SJCRH30 (cell line): ENCODE measurements at places on chromosomes 12 and 14. TPM values are rescaled to one million over a fixed set of nuclear protein-coding genes. Genes with fewer than 3 reads are reported as not detected.

DNA sequence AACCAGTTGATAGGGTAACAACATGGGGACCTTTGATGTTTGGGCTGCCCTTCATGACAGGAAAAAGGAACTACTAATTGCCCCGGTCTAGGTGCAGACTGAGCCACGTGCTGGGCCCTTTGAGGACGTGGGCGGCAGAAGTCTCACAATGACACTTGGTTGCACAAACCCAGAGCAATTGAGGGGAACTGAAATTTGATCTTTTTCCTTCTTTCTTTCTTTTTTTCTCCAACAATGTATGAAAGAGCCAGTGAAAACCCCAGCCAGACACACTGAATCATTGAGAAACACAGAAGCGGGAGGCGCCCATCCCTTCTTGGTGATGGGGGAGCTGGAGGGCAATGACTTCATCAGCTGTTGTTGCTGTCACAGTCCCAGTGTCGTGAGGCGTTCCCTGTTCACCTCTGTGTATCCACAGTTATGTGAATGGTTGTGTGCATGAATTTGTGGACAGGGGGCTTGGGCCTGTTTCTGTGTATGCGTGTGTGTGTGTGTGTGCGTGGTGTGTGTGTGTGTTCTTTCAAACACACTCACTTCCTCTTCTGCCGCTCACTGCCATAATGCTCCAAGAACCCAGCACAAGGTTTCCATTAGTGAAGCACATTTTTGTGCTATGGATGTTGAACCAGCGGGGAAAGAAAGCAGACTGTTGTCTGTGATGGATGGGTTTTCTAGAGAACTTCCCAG is 137.5 kb upstream of the CCND2 start:
- peak; percentile 84 for DNase-seq

DNA sequence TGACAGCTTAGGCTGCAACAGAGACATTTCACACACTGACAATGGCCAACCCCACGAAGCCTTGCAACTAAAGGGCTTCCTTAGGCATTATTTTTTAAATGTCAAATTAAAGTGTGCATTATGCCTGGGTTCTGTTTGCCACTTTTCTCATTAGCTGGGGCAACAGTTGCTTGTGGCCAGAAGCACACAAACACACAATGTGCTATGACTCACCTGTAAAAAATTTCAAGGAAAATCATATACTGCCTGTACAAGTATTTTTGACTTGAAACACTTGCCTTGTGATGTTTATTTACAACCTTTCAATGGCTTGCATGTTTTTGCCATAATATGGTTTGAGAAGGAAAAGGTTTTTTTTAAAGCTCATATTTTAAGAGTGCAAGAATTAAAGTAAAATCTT is 1.9 kb downstream of the NTN4 start:
- DNase-seq: peak; percentile 11

GRCh38 chr12:82438356-82438755 is 80.0 kb downstream of the METTL25 start:
- no peak for DNase-seq

The PDE3A gene
- total RNA-seq: 3.5 and 4.0 TPM in 2 replicates

The OR6C2 gene
- total RNA-seq: not detected in 2 replicates

The FAM181A gene
- total RNA-seq: not detected in 2 replicates

DNA sequence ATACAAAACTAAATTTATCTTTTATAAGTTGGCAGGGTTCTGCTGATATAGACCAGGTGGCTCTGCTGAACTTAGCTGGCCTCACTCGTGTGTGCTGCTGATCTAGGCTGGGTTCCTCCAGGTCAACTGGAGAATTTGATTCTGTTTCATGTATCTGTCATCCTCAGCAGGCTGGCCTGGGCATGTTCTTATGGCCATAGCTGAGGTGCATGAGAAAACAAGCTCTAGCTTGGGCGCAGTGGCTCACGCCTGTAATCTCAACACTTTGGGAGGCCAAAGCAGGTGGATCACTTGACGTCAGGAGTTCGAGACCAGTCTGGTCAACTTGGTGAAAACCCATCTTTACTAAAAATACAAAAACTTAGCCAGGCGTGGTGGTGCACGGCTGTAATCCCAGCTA is 24.3 kb upstream of the BCL2L14 start:
- DNase-seq: no peak
